Stimulated activated CD4-positive, alpha-beta T cell treated with anti-CD3 and anti-CD28 coated beads, Interleukin-2, amount 100 ng/mL, for 48 hours (primary cell): ENCODE measurements at places on chromosomes 1 and 21.
A peak's percentile ranks its signal among the peaks of the same experiment; 100 is the strongest.

DNA sequence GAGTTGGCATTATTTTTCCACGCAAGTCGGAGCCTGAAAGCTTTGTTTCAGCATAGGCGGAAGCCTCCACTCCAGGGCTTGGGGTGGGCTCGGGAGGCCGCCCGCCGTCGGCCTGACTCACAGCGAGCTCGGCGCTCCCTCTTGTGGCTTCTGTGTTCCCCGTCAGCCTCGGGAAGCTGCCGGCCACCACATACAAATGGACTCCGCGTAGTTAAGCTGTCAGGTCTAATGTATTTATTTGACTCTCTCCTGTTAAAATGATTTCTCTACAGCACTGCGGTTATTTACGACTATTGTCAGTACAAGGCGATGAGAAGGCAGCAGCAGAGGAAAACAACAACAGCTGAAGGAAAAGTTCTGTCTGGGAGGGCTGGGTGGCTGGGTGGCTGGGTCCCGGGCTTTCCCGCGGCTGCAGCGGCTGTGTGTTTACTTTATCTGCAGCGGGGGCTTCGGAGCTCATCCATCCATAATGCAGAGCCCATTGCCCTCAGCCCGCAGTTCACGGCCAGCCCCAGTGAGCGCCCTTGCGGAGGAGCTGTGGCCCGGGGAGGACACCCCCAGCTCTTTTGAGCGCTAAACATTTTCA, 375.7 kb upstream of the CAMK1G start:
- DNase-seq: peak; percentile 10

DNA sequence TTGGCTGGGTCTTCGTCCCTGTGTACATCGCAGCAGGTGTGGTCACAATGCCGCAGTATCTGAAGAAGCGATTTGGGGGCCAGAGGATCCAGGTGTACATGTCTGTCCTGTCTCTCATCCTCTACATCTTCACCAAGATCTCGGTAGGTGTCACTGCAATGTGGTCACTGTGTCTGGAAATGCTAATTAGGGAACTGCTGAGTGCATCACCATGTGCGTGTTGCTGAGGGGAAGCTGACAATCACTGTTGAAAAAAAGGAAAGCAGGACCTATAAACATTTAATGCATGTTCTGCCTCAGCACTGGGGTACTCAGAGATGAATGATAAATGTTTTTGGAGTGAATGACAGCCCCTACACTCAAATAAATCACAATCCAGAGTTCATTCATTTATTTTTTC, 6.8 kb downstream of the SLC5A9 start:
- no peak for DNase-seq

GRCh38 chr21:44726826-44727225, 15.5 kb upstream of the TSPEAR start:
- DNase-seq: no peak

- no peak for DNase-seq
Measured at GRCh38 chr1:230798491-230798890, 51.3 kb downstream of the CAPN9 start.

DNA sequence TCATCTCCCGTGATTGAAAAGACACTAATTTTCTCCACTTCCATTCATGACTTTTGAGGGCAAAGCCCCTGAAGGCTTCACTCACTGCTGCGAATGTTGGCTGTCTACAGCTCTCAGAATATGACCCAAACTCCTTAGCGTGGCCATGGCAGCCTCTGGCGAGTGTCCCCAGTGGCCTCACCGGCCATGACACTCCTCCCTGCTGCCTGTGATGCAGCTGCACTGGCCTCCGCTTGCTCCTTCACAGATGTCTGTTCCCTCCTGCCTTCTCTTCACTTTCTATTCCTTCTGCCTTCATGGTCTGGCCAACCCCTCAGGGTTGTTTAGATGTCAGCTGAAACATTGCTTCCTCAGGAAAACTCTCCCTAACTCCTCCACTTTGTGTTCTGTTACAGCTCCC, 30.8 kb upstream of the PTPRF start:
- no peak for DNase-seq

GRCh38 chr1:205450448-205450847, 5.4 kb downstream of the BLACAT1 start:
- no peak for DNase-seq

DNA sequence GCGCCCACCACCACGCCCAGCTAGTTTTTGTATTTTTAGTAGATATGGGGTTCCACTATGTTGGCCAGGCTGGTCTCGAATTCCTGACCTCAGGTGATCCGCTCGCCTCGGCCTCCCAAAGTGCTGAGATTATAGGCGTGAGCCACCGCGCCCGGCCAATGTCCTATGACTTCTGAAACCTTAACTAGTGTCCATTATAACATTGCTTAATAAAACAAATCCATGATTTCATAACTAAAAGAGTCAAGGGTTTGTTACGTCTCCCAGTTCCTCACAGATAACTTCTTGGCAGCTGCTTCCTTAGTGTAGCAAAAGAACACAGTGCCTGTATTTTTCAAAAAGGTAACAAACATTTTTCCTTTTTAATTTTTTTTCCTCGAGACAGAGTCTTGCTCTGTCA, 53.6 kb downstream of the FBXO42 start:
- no peak for DNase-seq

- DNase-seq: no peak
Measured at GRCh38 chr1:165857046-165857801, 29.8 kb downstream of the UCK2 start.

GRCh38 chr21:38917043-38917774, 111.5 kb downstream of the ETS2 start:
- DNase-seq: no peak

DNA sequence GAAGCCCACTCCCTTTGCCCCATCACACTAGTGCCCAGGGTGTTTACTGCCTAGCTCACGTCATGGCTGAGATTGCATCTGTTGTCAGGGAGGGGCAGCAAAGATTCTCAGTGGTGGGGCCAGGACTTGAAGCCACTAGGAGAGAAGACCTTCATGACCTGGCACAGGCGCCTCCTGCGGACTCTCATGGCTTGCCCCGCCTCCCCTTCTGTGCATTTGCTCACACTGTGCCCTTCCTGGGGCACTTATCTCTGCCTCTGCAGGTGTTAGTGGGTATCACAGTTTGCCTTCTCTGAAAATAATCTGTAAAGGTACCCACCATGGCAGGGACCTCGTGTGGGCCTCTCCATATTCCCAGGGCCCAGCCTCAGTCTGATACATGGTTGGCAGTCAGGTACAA, 20.1 kb downstream of the PTPRU start:
- no peak for DNase-seq

- DNase-seq: no peak
Measured at GRCh38 chr1:100036718-100037655, 67.2 kb downstream of the SLC35A3 start.
